ENCODE measurements at places on chromosomes 5 and 9.

GRCh38 chr9:93219692-93220091, 35.8 kb downstream of the WNK2 start:
- ATAC-seq = no peak

- ATAC-seq = no peak
Observed at GRCh38 chr9:76448501-76448900, 10.5 kb upstream of the GCNT1 start.

GRCh38 chr5:9058161-9058560, 487.7 kb downstream of the SEMA5A start:
- ATAC-seq = peak; percentile 46

DNA sequence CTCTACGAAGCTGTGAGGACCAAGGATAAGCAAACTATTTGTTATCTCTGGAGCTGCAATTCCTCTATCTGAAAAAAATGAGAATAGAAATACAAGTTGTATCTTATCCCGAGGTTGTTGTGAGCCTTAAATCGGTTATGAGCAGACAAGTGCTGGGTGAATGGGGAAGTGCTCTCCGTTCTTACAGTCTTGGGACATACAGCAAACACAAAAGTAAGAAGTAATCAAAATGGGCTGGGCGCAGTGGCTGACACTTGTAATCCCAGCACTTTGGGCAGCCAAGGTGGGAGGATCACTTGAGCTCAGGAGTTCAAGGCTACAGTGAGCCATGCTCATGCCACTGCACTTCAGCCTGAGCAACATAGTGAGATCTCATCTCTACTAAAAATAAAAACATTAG, 31.7 kb downstream of the ITK start:
- no peak for ATAC-seq

- ATAC-seq = no peak
Observed at GRCh38 chr5:170053896-170054295, 51.8 kb upstream of the FOXI1 start.

Measured in esophagus mucosa (tissue), 1 donor.